ENCODE measurements at places on chromosomes 3 and 15.

DNA sequence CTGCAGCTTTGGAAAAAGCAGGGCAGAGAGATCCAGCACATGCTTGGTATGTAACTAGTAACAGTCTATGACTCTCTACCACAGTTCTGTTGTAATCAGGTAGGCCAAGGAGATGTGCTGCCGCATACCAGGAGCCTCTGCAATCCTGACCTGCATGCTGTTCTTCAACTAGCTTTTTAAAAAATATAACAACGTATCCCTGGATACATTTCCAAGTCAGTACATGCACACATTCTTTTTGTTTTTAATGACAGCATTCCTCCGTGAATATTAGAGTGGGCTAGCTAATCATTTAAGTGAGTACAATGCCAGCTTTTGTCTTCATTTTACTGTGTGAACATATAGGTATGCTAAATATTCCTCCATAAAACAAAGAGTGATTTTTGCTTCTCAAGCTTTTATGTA is 437.8 kb downstream of the RBMS3 start:
- DNase-seq, result no peak

- DNase-seq, result peak; percentile 6
Measured at GRCh38 chr3:10883478-10884234, 67.6 kb downstream of the SLC6A11 start.

DNA sequence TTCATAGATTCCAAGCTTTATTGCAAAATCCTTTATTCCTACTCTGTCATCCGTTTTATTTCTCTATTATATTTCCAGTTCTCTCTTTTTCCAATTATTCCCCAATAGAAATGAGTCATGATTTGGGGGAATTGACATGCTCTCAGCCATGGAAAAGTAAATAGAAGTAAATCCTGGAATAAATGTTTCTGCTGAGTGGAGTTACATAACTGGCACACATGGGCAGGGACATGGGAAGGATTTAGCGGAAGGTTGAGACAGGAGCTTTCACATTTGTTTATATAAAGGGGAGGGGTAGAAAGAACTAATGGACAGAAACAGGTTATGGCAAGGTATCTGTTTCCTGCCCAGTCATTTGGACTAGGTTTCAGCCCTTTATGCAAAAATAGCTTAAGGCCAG is 221.6 kb downstream of the PLOD2 start:
- DNase-seq, result no peak

- DNase-seq, result no peak
Measured at GRCh38 chr3:150887031-150887430, 18.2 kb downstream of the MINDY4B start.

GRCh38 chr3:168860028-168860427 is 764.3 kb upstream of the GOLIM4 start:
- no peak for DNase-seq

DNA sequence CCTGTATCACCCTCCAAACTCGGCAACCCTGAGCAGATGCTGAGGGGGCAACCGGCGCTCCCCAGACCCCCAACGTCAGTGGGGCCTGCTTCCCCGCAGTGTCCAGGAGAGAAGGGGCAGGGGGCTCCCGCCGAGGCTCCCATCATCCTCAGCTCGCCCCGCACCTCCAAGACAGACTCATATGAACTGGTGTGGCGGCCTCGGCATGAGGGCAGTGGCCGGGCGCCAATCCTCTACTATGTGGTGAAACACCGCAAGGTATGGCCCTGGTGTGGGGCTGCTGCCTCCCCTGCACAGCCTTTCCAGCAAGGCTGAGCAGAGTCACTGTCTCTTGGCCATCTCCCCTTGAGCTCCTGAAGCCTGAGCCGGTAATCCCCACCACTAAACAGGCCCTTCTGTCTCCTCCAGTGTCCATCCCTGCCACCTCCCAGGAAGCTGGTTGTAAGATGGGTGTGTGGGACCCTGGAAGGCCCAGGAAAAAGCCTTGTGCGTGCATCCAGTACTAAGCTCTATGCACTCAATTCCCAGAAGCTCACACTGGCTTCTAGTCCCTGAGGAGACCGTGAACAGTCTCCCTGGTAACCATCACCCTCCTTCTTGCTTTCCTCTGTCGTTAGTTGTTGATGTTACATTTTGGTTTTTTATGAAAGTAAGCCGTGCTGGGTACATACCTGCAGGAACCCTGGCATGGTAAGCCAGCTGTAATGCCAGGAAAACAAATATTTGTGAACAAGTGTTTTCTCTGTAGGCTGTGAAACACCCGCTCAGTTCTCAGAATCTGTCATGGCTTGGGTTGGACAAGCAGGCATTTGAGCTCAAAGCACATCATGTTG is 63.3 kb downstream of the BOC start:
- DNase-seq, result no peak

- no peak for DNase-seq
Measured at GRCh38 chr3:187979564-187979963, 174.4 kb upstream of the LPP start.

DNA sequence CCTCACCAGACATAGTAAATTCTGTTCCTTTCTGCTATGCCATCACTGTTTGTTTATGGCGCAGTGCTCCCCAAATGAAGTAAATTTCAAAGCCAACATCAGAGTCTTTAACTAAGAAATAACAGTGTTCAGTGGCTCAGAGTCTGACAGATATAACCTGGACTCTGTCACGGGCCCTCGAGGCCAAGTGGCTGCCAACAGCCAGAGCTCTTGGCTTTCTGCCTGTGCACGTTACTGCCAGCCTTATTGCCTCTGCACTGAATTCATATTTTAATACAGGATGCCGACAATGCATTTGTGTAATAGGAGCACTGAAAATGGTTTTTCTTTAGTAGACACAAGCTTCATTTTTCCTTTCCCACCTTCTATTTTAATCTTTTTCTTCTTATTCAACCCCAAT is 219.9 kb downstream of the NLGN1 start:
- DNase-seq, result no peak

All from activated naive CD8-positive, alpha-beta T cell treated with anti-CD3 and anti-CD28 coated beads, Interleukin-2, amount 50 U/mL, for 24 hours (primary cell).